ENCODE measurements at places on chromosomes 1 and 21. TPM values are rescaled to one million over a fixed set of nuclear protein-coding genes. Genes with fewer than 3 reads are reported as not detected.

Gene SERTAD4
- polyA plus RNA-seq: 4.2 TPM

Gene HES5
- 0.65 TPM for polyA plus RNA-seq

- no peak for DNase-seq
Measured at GRCh38 chr1:58456470-58456869, 90.1 kb downstream of the OMA1 start.

GRCh38 chr21:36135391-36136102, 668 bp downstream of the CBR3 start:
- DNase-seq: no peak

GRCh38 chr1:8171751-8172464, 145.8 kb upstream of the ERRFI1 start:
- no peak for DNase-seq

DNA sequence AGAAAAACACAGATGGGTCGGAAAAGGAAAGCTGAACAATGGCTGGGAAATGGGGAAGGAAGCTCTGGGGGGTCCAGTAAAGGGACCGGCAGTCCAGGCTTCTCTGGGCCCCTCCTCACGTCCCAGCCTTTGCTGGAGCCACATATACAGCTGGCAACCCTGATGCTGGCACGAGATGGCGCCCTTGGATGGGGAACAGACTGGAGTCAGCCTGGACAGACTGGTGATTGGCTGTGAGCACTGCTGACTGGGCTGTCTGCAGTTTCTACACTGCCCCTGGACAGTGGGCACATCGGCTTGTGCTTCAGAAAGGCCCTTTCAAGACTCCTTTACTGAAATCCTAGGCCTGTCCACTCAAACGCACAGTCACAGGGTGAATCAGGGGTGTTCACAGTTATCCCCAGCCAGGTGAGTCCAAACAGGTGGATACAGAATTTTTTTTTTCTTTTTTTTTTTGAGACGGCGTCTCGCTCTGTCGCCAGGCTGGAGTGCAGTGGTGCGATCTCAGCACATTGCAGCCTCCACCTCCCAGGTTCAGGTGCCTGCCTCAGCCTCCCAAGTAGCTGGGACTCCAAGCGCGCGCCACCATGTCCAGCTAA, 31.1 kb upstream of the ZBTB40 start:
- DNase-seq: peak; percentile 68

DNA sequence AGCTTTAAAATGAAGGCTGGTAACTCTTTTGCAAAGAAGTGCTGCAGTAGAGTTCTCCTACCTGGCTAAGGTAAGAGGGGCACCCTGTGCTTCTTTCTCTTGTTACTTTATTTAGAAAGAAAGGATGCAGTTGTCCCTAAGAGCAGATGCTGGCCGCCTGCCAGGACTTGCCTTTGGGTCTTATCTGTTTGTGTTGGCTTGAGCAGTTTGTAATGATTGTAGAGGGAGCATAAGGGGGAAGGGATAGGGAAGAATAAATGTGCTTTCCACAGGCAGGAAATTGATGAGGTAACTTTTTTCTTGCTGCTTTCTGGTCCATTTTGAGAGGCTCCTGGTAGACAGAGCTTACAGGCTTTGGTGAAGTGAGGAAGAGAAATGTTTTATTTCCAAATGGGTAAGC, 229.6 kb downstream of the HHAT start:
- no peak for DNase-seq

- DNase-seq: no peak
Measured at GRCh38 chr1:73040811-73041210, 758.5 kb upstream of the NEGR1 start.

Measured in left renal cortex interstitium (tissue), 4 donors.